ENCODE measurements at places on chromosomes 5 and 9.
A peak's percentile ranks its signal among the peaks of the same experiment; 100 is the strongest.

DNA sequence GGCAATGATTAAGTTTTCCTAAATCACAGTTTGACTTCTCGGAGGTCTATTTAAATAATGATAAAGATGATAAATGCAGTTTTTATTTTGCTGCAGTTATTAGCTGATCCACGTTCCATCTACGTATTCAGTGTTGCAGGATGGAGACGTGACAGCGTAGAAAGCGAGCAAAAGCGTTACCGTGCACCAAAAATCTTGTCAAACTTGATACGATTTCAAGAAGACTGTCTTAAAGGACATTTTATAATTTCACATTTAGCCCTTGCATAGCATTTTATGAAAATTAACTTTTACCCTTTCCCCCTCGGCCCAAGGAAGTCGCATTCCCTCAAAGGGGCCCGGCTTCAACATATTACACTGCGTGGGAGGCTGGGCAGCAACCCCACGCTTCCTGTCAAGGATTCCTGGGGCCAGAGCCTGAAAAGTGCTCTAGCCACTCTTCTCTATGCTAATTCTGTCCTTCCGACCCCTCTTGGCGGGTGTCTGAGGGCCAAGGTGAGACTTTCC is 7.1 kb upstream of the PURA start:
- no peak for DNase-seq

GRCh38 chr5:112848116-112848811 is 12.8 kb upstream of the SRP19 start:
- DNase-seq: peak; percentile 52

- no peak for DNase-seq
These were observed 472.8 kb downstream of the CDK5RAP2 start for GRCh38 chr9:120107138-120107537.

DNA sequence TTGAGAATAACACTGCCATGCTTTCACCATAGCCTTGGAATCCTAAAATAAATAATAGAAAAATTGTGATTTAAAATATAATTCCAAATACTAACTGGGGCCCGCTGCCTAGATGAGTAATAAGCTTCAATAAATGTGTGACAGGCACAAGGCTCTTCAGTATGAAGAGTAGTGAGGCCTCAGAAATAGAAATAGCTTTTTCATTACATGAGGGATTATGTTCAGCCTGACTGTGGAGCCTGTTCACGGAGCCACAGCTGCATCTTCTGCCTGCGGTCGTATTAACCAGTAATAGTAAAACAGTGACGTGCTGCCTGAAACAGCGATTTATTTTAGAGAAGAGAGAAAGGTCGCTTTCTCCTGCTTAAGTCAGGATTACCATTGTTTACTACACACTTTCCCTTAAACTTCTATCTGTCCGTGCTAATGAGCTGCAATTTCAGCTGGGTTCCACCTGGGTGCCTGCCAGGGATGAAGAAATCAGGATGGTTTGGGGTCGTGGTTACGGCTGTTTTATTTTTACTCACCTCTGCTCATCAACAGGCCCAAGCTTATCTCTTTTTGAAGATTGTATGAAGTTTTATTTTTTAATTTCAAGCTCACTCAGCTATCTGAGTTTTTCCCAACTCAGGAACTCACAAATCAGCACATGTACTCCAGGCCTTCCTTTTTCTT is 284.9 kb upstream of the WWC1 start:
- DNase-seq: no peak

DNA sequence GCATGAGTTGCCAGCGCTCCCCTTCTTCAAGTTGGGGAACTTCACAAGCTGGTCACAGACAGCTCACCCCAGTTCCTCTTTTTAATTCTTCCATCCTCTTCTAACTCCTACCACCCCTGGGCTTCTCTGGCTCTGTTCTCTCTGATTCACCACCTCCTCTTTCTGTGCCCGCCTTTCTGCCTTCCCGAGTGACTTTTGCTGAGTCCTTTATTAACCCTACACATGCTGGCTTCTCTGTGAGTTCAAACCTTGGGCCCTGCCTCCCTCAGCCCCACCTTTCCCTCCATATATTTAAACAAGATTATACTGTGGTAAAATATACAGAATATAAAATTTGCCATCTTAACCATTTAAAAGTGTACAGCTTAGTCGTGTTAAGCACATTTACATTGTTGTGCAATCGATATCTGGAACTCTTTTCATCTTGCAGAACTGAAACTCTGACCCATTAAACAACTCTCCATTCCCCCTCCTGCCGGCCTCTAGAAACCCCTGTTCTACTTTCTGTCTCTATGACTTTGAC is 32.0 kb downstream of the SLC46A2 start:
- DNase-seq: peak; percentile 24

DNA sequence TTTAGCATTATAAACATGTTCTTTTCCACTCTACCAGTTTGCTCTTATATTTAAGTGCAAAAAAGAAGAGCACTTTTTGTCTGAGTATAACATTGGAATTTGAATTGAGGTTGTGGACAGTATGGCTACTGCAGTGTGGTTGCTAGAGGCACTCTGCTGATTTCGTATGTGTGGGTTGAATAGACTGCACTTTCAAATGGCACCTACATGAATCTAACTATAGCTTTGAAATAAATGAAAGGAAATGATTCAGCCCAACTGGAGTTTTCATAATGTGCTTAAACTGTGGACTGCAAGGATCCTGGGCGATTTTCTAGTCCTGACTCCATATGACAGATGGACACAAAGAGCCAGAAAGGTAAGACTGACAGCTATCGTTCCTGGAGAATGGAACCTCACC is 657.6 kb upstream of the RIOK2 start:
- no peak for DNase-seq

- DNase-seq: no peak
These were observed 65.2 kb downstream of the RASGEF1C start for GRCh38 chr5:180143656-180144364.

Measured in midbrain (tissue), 1 donor.